ENCODE measurements at places on chromosomes 2 and 18.

- no peak for DNase-seq
Observed at GRCh38 chr2:24754985-24755705, 38.0 kb downstream of the PTRHD1 start.

DNA sequence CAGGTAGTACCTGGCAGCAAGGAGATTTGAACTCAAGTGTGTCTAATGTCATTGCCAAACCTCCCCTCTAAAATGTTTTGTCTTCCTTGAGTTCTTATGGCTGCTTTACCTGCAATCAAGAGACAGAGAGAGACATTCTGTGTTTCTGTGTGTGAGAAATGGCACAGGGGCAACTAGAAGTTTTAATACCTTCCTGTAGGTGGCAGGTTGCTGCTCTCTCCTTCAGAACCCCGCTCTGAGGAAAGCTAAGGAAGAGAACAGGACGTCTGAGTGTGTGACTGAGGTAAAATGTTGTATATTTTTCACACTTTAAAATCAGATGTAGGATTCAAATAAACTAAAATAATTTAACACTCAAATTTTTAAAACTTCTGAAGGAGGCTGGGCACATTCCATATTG lies 19.2 kb downstream of the DTNA start:
- DNase-seq: no peak

- no peak for DNase-seq
Observed at GRCh38 chr2:180010701-180011100, 3.6 kb upstream of the CWC22 start.

GRCh38 chr2:130736487-130736886 lies 7.6 kb downstream of the GPR148 start:
- no peak for DNase-seq

DNA sequence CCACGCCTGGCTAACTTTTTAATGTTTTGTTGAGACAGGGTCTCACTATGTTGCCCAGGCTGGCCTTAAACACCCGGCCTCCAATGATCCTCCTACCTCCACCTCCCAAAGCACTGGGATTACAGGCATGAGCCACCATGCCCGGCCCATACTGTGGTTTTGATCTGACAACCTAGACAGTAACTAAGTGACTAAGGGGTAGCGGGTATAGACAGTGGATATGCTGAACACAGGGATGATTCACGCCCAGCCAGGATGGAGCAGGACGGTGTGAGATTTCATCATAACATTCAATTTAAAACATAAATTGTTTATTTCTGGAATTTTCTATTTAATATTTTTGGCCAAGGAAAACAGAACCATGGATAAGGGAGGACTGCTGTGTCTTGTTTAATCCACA lies 36.0 kb upstream of the YPEL5 start:
- DNase-seq: no peak

DNA sequence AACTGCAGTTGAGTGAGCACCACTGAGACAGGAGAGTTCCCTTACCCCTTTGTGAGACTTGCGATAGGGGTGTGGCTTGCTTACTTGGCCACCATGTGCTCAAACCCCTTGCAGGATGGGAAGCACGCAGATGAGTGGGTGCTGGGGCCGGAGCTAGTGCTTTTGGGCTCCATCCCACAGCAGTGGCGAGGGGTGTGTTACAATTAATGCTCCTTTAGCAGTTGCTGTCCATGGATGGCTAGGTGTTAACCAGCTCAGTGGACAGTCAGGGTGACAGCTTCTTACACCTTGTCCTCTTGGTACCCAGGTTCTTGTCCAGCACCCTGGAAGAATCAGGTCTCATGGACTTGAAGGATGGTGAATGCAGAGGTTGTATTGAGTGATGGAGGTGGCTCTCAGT lies 103.9 kb downstream of the SH3RF3 start:
- DNase-seq: no peak

DNA sequence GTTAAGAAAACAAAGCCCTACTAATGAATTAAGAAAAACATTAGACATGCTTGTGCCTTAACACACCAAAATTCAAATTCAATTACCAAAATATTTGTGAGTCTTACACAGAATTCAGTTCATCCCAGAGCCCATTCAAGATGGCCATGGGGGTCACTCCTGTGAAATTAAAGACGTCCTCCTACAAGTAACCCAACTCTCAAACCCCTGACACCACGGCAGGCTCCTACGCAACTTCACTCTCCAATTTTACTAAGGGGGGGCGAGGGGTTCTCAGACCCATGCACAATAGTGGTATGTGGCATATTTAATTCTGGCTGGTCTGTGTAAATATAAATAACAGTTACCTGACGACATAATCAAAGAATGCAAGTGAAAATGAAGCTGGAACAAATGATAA lies 5.0 kb downstream of the ZNF516 start:
- no peak for DNase-seq

DNA sequence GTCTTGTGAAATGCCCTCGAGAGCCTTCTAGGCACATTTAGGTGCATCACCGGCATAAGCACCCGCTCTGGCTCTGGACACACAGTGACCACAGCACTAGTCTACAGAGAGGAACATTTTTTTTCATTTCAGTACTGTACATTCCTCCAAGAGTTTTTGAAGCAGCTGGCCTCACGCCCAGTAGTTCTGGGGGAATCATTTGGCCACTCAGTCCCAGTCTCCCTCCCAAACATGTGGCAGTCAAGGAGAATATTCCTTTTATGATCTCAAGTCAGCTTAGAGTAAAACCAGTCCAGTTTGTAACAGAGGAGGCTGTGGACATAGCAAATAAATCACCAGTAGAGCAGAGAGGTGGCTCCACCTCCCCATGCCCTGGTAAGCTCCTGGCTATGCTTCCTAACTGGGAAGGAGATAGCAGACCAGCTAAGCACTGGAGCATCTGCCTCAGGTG lies 48.1 kb downstream of the KCNE4 start:
- no peak for DNase-seq

- DNase-seq: no peak
Observed at GRCh38 chr2:15127876-15128275, 433.3 kb downstream of the NBAS start.

DNA sequence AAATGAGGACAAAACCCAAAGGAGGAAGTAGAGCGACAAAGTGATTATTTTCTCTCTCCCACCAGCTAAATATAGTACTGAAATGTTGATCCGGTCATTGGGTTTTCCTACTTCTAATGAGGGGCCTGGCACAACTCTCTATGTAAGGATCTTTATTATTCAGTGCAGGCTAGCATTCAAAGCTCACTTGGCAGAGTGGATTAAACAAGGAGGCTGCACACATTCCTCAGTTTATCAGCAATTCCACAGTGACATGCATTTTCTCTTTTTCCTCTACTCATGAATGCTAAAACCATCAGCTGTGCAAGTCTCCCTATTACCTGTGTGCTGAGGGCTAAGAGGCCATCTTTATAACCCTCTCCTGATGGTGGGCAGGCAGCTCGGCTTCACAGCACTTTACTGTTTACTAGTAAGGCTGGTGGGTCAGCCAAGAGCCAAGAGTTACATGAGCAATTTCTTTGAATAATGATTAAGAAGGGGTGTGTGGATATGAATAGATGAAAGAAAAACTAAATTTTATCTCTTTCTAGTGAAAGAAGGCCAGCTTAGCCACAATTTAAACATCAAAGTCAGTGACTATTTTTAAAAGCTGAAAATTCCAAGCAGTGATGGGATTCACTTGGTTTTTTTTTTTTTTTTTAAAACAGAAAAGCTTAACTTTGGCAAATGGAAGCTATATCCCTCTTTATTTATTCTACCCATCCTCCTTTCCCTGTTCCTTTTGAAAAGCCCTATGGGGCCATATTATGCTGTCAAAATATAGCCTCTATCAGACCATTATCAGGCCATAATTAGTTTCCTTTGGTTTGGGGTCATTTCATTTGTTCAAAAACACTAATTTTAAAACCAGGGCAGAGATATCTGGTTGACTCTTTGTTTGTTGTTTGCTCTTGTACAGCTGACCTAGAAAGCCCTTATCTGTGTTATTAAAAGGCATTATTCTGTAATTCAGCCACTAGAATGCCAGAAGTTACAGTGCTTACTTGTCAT lies 111.0 kb downstream of the RBM43 start:
- no peak for DNase-seq

DNA sequence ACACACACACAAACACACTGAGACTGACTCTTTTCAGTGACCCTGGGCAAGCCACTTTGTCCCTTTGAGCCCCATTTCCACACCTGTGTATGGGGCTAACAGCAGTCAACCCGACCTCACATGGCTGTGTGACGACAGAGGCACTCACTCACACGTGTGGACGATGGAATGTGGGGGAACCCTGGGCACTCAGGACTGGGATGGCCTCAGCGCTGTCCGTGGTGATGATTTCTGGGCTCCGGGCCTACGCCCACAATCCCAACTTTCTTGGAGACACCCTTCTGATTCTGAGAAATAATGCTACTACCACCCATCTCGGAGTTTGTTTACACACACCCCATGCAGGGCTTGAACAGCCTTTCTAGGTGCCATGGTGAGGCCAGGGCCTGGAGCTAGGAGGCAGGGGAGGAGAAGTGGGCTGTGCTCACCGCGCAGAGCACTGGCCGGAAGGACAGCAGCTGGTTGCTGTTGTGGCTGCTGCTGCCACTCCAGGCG lies 1.5 kb downstream of the CRYBA2 start:
- no peak for DNase-seq

- no peak for DNase-seq
Observed at GRCh38 chr18:35826477-35826876, 146.0 kb upstream of the RMP24 start.

- DNase-seq: no peak
Observed at GRCh38 chr18:65298422-65298821, 452.4 kb upstream of the CDH7 start.

GRCh38 chr2:224405412-224405811 lies 3.5 kb upstream of the FAM124B start:
- DNase-seq: no peak

- peak; percentile 18 for DNase-seq
Observed at GRCh38 chr2:156396126-156396525, 40.1 kb upstream of the GPD2 start.

DNA sequence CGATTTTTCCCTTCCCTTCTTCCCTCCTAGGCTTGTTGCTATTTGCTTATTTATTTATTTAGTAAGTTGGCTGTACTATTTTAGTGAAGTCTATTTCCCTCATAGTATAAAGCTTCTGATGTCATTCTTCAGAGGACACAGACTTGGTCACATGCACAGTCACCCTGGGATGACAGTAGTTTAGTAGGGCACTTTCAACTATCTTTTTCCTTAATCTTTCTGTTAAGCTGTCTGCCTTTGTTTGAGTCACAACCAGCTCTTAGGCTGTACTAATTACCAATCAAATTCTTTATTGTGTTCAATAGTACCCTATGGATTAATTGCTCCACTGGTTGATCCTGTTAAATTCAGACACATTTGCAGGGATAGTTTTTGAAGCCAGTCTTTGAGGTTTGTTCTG lies 26.9 kb upstream of the RAB31 start:
- DNase-seq: no peak

DNA sequence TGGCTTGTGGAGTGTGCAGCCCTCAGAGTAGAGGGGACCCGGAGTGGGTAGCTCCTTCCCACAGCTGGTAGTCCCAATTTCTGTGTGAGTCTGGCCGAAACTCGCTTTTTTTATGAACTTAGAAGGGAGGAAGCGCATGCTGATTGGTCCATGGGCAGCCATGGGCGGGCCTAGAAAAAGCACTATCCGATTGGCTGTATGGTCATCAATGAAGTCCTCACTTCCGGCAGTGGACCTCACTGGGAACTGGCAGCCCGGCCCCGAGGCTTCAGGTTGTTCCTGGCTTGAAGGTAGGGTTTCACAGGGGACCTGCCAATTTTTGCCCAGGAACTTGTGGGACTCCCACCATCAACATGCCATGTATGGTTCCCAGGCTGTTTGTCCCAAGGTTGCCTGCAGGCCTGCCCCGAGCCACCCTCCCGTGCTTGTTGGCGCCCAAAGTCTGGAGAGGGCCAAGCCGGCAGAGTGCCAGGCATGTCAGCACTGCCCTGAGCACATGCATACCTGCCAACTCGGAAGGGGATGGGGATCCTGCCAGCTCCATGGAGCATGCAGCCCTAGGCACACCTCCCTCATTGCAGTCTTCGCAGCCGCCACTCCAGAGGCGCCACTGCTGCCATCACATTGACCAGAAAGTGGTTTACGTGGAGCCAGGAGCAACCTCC lies 98.5 kb downstream of the ATP9B start:
- no peak for DNase-seq

DNA sequence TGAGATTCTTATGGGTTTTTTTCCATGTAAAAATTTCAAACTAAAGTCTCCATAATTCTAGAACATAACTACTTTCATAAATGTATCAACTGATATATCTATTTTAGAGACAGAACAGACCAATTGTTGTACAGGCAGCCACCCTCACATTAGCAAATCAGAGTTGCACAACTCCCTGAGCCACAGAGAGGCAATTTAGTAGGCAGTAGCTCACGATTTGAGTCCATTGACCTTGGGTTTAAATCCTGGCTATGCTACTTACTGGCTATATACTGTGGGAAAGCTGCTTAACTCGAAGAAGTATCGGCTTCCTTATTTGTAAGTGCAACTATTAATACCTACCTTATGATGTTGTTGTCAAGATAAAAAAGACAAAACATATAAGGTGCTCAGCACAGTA lies 16.2 kb downstream of the MTIF2 start:
- DNase-seq: no peak

GRCh38 chr18:11828786-11829432 lies 22.3 kb upstream of the CHMP1B start:
- no peak for DNase-seq

- DNase-seq: no peak
Observed at GRCh38 chr18:35513181-35513936, 15.6 kb upstream of the INO80C start.

GRCh38 chr2:88697370-88698026 lies 6.0 kb downstream of the RPIA start:
- no peak for DNase-seq

DNA sequence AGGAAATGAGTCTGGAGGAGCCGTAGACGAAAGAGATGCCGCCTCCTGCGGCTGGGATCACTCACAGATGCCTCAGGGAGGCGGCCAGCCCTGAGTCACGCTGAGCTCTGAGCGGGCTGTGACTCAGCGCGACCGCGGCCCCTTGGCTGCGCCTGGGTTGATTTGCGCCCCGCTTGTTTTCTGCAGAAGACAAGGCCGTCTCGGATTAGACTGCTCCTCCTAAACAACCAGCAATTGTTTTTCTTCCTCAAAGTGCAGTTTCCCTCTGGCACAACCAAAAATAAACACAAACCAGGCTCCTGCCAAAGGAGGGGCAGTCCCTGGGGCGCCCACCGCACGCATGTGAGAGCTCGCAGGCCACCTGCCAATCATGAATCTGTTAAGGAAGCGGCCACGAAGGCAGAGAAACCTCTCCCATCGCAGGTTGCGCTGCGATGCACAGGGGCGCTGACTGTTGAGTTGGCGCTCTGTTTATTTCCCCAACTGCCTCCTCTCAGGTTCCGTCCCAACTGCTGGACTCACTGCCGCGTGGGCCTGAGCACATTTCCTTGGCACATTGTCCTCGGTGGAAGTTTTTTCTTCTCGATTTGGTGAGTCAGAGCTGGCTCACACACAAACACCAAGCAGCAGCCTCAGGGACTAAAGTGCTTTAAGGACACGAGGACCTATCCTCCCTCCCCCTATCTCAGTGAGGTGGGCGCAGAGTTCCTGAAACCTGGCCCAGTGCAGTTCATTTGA lies 85.2 kb upstream of the NDUFV2 start:
- peak; percentile 73 for DNase-seq

- DNase-seq: no peak
Observed at GRCh38 chr2:8676921-8677645, 4.8 kb upstream of the ID2 start.

Measured in stimulated activated naive B cell treated with anti-CD40 and anti-IgM and Interleukin-4, amounts not matched to agents 10 μg/mL and 1 μg/mL and 100 μg/mL, for 72 hours (primary cell).